ENCODE measurements at places on chromosomes 13 and 19. TPM values are rescaled to one million over a fixed set of nuclear protein-coding genes. Genes with fewer than 3 reads are reported as not detected.

Gene GRK1
- total RNA-seq, result not detected

Gene FGF9
- 2.5 TPM for total RNA-seq

Gene ZNF541
- not detected for total RNA-seq

Gene PLK5
- total RNA-seq, result not detected

Gene TMEM221
- total RNA-seq, result not detected

Gene NLRP4
- 0.19 TPM for total RNA-seq

Gene ZNF418
- total RNA-seq, result 35.8 TPM

- no peaks in the 10 kb centered on the region for H3K27me3 ChIP-seq
- H3K36me3 ChIP-seq, result no peaks in the 10 kb centered on the region
- H3K4me3 ChIP-seq, result no peak overlapping the region
- DNase-seq, result peak; percentile 6
- H3K4me1 ChIP-seq, result peaks cover 27% of the 10 kb centered on the region
- peak overlapping the region; percentile 53 for H3K27ac ChIP-seq
Observed at GRCh38 chr13:67147342-67148133, 82.6 kb downstream of the PCDH9 start.

DNA sequence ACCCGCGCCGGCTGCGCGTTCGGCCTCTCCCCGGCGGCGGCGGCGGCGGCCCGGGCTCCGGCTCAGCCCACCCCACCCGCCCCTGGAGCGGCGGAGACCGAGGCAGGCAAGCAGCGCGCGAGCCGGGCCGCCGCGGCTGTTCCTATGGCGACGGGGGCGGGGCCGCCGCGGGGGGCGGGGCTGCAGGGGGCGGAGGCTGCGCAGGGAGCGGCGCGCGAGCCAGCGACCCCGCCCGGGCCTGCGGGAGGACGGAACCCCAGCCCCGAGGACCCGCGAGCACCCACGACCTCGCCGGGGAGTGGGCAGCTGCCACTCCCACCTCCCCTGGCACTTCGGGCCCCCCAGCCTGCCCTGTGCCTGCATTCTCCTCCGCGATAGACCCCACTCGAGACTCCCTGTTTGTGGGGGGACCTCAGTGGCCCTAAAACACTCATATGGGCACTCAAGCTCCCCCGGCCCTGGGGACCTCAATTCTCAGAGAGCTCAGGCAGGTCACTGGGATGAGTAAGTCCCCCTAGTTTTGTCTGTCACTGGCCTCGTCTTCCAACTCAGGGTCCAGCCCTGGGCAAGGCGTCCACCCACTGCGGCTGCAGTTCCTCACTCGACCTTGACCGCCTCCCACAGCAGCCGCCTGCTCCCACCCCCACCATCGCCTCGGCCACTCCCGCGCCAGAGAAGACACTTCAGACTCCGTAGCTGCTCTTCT lies at the start of gene CTXN1:
Gene CTXN1, minus strand, starts transcription at position 115 of the 706 bp plus-strand sequence. CDS start 597 bp downstream, outside the sequence.
- peaks cover 2% of the 10 kb centered on the region for H3K36me3 ChIP-seq
- peaks cover 19% of the 10 kb centered on the region for H3K4me1 ChIP-seq
- H3K4me3 ChIP-seq, result peak within 1 kb of the TSS; percentile 57
- no peaks in the 10 kb centered on the region for H3K27me3 ChIP-seq
- H3K27ac ChIP-seq, result no peak within 1 kb of the TSS

- no peaks in the 10 kb centered on the region for H3K36me3 ChIP-seq
- no peaks in the 10 kb centered on the region for H3K4me1 ChIP-seq
- peak; percentile 37 for DNase-seq
Observed at GRCh38 chr19:15154002-15154612, 46.7 kb downstream of the NOTCH3 start.
